ENCODE measurements at places on chromosomes 3 and 15.

GRCh38 chr3:100316641-100317069, 17.9 kb upstream of the NIT2 start:
- DNase-seq = no peak

DNA sequence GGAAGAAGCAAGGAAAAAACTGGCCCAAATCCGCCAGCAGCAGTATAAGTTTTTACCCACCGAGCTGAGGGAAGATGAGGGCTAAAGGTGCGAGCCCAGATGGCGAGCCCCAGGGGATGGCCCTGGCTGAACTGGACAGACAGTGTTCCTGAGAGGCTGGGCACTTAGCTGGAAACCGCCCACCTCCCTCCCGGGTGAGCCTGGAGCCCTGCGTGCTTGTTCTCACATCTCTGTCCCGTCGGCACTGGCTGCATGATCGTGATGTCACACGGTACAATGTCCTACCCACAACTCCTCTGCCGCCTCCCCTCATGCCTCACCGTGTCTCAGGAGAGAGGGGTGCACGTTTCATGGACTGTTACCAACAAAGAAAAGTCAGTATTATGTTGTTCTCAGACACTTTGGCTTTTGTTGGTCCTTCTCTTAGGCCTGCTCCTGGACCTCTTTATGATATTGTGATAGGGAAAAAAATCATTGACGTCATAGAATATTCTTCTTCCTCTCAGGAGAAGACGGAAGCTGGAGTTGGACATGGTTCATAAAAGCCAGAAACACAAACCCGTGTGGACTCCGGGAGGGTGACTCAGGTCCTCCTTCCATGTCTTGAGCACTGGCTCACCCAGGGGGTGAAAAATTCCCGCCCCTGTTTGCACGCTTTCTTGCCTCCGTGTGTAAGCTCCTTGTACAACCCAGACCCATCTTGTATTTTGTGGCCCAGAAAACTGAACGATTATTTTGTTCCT, 201.8 kb upstream of the TPM1 start:
- no peak for DNase-seq

GRCh38 chr15:44397869-44398268, 29.6 kb upstream of the CTDSPL2 start:
- no peak for DNase-seq

- no peak for DNase-seq
These were observed 642.3 kb downstream of the RBMS3 start for GRCh38 chr3:29922992-29923746.

GRCh38 chr3:128723477-128723876, 2.5 kb upstream of the RAB7A start:
- DNase-seq = no peak

DNA sequence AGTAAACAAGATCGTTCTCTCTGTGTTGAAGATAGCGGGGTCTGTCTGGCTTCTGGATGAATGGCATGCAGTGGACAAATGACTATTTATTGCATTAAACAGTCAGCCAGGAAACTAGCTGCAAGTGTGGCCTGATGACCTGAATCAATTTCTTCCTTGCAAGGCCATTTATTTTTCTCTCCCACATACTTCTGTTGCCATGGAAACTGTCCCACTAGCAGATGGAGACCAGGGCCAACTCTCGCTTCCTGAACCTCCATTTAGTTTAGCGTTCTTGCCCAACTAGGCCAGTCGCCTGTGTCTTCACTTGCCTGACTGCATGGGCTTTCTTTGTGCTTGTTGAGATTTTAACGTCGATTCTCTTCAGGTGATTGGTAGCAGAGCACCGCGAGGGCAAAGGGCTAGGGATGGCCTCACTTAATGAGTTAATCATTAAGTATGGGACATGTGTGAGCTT, 27.6 kb downstream of the LMCD1 start:
- no peak for DNase-seq

- no peak for DNase-seq
These were observed 18.9 kb downstream of the IL1RAP start for GRCh38 chr3:190532731-190533203.

DNA sequence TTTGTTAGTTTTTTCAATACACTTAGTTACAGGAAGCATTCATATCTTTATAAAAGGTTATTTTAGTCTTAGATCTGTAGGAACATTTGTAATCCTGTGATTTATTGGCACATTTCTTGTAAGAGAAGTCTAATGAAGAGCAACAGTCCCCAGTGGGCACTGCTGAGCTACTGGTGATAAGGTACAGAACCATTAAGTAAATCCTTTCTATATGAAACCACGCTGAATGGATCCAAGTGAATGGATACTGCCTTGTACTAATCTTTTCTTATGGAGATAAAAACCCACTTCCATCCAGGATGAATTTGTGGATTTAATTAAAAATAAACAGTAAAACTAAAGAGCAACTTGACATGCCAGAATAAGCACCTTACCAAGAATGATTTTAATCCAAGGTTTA, 64.0 kb downstream of the SHQ1 start:
- DNase-seq = no peak

DNA sequence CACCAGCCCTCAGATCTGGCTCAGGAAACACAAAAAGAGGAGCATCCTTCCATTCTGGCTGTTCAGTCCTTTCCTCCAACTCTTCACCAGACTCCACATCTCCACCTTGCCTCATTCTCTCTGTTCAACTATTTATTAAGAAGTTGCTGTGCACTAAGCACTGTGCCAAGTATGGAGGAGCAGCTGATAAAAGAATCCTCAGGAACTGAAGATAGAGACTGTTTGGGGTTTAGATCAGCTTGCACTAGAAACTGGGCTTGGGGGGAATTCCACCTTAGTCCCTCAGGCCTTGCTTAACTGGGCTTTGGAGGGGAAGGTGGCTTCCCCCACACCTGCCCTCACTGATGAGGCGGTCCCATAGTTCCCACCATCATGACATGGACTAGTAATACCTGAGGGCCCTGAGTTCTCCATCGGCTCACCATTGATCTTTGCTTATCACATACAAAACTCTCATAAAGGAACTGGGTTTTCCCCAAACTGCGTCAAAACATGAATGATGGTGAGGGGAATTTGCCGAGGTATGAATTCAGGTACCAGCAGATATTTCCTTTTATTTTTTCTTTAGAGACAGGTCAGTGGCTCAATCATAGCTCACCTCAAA, 1.7 kb upstream of the CCR8 start:
- no peak for DNase-seq

DNA sequence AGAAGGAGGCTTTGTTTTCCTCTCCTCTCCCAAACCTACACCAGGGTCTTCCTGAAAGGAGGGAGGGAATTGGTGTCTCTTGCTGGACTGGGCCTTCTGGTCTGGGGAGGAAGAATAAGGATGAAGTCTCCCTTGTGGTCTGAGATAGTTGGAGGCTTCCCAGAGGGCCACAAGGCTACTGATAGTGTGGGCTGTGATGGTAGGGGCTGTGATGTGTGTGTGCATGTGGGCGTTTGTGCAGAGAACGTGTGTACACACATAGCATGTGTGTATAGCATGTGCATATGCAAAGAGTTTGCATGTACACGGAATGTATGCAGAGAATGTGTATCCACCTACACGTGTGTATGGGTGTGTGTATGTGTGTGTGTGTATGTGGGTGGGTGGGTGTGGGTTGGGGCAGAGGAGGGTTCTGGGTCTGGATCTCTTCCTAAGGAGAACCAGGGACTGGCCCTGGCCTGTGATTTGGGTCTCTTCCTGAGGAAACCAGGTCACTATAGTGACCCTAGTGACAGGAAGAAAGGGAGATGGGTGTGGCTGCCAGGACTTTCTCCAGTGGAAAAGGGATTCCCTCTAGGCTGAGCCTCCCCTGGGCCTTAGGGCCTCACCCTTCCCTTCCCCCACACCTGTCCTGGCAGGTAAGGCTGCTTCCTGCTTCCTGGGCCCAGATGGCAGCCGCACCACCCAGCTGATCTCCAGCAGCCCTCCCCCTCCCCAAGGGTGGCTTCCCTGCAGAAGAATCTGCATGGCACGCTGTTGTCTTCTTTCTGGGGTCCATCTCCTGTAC, 1.7 kb downstream of the FLNB start:
- no peak for DNase-seq

GRCh38 chr3:51397392-51397791, 6.3 kb downstream of the RBM15B start:
- no peak for DNase-seq

DNA sequence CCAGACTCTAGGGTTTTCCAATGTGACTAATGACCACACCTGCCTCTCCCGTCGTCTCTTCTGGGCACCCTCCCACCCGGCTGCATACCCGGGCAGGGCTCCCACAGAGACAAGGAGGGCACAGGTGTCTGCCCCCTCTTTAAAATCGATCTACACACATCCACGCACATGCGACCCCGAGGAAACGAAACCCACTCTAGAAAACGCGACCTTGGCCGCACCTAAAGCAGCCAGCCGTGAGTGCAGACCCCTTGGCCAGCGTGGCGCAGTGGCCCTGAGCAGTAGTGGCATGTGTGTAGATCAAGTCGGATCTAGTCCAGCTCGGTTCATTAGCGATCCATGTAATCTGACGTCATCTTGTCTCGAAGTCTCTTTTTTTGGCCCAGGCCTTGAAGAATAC, 151.8 kb downstream of the NSMCE3 start:
- DNase-seq = no peak

DNA sequence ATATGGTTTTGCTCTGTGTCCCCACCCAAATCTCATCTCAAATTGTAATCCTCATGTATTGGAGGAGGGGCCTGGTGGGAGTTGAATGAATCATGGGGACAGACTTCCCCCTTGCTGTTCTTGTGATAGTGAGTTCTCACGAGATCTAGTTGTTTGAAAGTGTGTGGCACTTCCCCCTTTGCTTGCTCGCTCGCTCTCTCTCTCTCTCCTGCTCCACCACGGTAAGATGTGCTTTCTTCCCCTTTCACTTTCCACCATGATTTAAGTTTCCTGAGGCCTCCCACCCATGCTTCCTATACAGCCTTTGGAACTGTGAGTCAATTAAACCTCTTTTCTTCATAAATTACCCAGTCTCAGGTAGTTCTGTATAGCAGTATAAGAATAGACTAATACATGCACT, 60.7 kb downstream of the GSK3B start:
- DNase-seq = no peak

GRCh38 chr3:14803981-14804834, 14.6 kb upstream of the FGD5 start:
- no peak for DNase-seq

DNA sequence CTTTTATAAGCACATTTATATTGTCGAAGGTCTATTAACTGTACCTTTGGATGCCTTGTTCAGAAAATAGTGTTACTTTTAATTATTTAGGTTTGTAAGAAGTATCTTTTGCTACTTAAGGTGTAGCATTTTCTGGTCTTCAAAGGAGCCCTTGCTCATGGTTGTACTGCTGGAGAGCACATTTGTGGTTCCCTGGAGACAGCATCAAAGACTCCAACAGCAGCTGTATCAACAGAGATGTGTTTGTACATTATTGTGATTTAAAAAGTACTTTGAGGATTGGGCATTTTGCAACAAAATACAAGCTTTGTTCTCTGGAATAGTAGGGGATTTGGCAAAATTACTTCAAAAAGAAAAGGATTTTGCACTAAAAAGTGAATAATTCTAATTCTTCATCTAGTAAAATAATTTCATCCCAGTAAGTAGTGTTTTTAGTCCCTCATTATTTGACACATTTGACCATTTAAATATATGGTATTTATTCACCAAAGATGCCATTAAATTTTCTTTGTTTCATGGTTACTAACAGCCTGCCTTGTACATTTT, 16.5 kb downstream of the TBC1D23 start:
- no peak for DNase-seq

DNA sequence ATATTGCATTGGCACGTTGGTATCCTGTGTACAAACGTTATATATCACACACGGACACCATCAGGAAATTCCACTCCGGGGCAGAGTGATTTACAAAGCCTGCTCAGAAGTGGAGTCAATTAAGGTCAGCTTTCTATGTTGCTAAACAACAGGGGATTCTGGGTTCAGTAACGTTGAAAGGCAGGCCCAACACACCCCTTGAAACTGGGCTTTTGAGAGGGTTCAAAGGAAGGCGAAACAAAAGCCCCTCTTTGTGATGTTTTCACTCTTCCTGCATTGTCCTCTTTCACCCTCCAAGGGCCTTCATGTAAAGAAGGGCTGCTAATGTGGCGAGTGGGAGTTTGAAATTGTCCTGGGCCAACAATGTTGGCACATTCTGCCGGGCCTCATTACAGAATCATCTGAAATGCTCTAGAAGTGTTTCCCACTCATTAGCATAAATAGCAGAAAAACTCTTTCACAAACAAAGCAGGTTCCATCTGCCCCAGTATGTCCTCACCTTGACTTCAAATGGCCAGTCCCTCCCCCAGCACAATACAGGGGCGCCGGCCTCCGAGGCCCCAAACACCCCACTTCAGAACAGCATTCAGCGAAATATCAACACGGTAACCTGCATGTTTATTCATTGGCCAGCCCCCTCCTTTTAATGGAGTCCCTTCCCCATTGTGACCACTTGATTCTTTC, 76.4 kb downstream of the HES1 start:
- no peak for DNase-seq

DNA sequence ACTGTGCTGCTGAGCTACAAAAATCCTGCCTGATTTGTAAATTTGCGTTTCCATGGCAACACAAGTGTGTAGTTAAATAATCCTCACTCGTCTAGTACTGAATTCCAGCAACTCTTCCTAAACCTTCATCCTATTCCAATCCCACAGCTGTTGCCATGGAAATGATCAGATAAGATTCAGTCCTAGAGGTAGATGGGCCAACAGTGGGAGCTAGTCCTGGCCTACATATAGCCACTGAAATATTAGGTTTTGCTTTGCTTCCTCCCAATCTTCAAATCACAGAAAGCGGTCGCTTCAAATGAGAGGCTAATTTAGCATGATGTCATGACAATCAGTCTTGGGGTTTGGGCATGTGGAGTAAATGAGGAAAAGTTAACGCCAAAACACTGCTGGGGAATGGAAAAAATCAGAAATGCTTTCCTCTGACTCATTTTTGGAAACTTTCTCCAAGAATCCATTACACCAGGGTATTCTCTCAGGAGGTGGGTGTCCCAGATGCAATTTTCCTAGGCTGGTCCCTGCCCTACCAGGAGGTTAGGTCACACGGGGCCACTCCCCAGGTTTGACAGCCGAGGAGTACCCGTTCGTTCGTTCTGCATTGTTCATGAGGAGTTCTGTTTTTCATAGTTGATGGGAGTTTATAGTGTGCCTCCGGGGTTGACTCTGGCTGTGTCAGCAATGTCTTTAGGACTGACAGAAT, 159.2 kb upstream of the SLCO3A1 start:
- no peak for DNase-seq

DNA sequence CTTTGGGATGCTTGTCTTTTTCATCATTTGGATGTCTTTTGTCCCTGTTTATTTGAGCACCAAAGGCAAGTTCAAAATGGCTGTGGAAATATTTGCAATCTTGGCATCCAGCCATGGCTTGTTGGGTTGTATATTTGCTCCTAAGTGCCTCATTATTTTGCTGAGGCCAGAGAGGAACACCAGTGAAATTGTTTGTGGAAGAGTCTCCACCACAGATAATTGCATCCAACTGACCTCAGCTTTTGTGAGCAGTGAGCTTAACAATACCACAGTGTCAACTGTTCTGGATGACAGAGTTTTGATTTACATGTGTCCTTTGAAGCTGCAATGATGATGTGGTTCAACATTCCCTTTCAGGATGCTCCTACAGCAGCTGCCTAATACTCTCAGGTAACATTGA, 83.0 kb upstream of the KCNAB1 start:
- DNase-seq = no peak

All from stimulated activated CD4-positive, alpha-beta T cell treated with anti-CD3 and anti-CD28 coated beads, Interleukin-1b, Interleukin-23, amount 100 ng/mL, for 1 hour (primary cell).